AG09309 (cell line): ENCODE measurements at places on chromosomes 1 and 21.

GRCh38 chr21:25913479-25913878 is 178.7 kb downstream of the GABPA start:
- DNase-seq: no peak

DNA sequence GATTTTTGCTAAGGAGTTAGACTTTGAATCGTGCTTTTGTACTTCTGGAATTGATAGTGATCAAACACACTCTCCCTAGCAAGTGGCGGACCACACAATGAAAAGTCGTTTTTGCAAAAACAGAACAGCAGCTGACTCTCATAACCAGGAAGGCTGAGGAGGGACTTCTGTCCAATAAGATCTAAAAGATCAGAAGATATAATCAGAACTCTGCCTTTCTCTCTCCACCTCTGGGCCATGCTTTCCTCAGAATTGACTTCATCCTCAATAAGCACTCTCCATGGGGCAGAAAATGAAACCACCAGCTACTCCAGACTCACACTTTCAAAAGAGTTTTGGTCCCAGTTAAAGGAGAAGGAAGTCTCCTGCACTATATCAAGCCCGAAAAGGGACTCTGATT is 55.3 kb upstream of the SAMD13 start:
- no peak for DNase-seq

DNA sequence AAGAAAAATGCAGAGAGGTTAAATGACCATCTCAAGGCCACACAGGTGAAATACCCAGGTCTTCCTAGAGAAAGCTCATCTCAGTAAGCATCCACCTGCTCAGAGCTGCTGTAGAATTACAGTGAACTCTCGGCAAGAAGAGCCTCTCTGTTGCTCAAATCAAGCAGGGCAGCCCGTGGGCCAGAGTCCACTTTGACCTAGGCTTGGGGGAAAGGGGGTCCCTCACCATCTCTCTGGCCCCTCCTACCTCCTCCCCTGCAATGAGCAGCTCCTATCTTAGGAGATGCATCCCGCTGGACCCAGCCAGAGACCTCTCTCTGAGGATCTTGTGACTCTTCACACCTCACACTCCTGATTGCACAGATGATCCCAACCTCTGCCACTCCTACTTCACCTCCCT is 364.7 kb downstream of the PTPRU start:
- DNase-seq: no peak

DNA sequence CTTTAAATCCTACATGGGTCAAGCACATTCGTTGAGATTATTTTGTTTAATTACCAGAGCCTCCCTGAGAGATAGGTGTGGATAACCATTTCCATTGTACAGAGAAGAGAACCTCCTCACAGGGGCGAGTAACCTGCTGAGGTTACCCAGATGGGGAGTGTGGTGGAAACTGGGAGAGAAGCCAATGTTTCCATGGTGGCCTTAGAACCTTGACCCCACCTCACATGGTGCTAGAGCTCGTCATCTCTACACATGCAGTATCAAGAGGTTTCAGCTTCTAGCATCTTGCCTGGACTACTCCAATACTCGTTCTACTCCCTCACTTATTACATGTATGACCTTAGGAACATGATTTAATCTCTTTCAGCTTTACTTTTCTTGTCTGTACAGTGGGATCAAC is 4.8 kb downstream of the REG4 start:
- no peak for DNase-seq

DNA sequence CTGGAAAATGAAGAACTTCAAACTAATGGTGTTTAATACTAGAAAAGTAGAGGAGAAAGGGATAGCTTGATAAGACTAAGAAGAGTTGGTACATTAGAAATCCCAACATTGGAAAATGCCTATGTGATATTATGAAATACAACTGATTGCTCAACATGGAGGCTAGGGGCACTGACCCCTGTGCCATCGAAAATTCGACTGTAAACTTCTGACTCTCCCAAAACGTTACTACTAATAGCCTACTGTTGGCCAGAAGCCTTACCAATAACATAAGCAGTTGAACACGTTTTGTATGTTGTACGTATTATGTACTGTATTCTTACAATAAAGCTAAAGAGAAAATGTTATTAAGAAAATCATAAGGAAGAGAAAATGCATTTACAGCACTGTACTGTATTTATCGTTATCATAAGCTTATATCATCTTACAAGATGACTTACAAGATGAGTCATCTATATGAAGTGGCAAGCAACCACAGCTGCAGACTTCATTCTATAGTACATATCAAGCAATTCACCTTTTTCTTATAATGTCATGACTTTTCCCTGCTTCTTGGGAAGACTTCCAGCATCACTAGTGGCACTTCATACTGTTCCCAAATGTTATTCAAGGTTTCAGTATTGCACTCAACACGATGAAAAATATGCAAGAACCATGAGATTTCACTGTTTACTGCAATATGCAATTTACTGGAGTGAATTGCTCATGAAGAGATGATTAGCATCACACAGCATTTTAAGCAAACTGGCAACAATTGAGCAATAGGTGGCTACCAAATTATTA is 12.9 kb upstream of the CTSK start:
- DNase-seq: no peak

DNA sequence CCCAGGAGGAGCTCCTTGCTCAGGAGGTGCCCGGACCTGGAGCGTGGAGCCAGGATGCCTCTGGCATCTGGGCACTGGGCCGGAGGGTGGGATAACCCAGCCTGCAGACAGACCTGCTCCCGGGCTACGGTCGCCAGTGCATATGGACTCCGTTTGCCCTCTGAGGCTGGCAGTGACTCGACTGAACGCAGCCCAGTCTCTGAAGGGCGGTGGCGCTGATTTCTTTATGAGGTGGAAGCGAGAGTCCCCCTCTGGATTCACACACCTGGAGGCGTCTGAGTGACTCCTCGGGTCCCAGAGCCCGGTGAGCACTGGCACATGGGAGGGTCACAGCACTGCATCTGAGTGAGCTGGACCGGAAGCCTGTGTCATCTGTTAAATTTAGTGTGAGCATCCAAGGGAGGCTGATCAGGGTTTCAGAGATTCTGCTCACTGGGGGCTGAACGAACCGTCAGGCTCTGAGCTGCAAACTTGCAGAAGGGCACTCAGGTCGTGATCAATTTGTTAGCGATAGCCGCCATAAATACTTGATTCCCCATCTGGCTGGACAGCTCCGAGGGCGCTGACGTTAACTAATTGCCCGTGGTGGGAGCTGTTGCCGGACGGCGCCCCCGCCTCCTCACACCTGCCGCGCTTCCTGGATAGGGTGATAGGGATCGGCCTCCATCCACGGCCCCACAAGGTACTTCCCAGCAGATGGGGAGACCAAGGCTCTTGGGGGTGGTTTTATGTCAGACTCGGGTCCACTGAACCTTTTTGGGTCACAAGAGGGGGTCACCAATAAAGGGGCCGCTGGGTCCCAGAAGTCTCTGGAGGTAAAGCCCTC is 60.7 kb upstream of the TTC34 start:
- no peak for DNase-seq

DNA sequence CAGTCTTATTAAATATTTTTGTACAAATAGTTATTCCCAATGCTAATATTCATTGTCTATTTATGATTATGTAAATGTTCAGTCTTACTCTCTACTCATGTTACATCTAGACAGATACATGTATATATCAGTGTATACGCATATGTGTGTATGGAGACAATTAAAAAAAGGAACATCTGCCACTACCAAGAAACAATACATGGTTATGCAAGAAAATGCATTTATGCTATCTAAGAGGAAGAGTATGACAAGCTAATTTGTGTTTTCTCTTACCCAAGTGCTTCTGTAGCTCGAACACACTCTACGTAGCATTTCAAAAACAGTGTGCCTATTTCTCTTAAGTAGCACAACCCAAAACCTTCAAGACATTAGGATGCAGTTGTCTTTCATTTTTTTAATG is 6.1 kb upstream of the RLF start:
- DNase-seq: no peak

DNA sequence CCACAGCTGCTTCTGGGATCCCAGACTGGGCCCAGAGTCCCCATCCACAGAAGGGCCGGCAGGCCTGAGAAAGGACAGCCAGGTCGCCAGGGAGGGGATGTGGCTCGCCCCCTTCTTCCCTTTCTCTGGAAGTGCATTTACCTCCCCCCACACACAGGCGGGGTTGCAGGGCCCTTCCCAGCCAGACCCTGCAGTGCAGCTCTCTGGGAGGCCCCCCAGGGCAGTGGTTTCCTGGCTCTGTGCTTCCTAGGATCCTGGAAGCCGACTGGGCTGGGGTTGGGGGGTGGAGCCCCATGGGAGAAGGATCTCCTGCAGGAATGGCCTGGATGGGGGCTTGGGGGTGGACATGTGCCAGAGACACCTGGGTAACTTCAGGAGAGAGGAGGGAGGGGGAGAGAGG is 4.2 kb upstream of the COL6A1 start:
- no peak for DNase-seq

- DNase-seq: no peak
Observed at GRCh38 chr1:72037745-72038343, 244.5 kb downstream of the NEGR1 start.

DNA sequence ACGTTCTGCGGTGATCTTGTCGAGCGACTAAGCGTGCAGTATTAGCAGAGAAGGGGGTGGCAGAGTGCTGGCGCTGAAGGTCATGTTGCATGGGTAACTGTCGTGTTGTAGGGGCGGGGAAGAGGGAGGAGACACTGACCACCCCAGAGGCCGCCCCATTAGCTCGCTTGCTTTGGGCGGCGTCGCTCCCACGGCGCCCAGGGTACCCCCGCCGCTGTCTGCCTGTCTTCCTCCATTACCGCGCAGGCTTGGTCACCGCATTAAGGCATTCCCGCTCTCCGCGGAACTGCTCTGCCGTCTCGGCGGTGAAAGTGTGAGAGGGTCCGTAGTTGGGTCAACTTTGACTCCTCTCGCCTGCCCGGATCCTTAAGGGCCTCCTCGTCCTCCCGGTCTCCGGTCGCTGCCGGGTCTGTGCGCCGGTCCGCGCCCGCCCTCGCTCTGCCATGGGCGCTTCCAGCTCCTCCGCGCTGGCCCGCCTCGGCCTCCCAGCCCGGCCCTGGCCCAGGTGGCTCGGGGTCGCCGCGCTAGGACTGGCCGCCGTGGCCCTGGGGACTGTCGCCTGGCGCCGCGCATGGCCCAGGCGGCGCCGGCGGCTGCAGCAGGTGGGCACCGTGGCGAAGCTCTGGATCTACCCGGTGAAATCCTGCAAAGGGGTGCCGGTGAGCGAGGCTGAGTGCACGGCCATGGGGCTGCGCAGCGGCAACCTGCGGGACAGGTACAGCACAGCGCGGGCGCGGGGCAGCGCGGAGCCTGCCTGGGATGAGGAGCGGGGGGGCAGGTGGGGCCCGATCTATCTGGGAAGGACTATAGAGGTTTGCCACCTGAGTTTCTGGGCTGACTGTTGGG is at the start of gene MTARC2:
TSS of gene MTARC2 (plus strand) at position 234 of the 846 bp plus-strand sequence. CDS start at position 444, 210 bp downstream.
- DNase-seq: peak; percentile 31

- DNase-seq: no peak
Observed at GRCh38 chr1:42848823-42849537, 2.6 kb downstream of the ZNF691 start.

DNA sequence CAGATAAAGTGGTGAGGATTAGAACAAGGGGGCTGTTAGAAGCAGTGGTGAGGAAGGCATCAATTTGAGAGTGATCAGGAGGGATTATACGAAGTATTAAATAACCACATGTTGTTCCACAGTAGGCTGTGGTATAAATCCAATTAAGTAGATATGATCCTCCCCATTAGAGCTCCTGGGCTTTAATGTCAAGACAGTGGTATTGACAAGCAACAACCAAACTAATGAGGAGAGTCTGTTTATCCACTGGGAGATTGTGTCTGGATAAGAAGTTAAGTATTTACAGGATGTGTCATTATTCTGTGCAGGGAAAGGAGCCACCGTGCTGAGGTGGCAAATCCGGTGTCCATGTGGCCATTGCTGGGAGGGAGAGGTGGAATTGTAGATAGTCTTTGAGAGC is 5.8 kb downstream of the ACTN2 start:
- DNase-seq: no peak

DNA sequence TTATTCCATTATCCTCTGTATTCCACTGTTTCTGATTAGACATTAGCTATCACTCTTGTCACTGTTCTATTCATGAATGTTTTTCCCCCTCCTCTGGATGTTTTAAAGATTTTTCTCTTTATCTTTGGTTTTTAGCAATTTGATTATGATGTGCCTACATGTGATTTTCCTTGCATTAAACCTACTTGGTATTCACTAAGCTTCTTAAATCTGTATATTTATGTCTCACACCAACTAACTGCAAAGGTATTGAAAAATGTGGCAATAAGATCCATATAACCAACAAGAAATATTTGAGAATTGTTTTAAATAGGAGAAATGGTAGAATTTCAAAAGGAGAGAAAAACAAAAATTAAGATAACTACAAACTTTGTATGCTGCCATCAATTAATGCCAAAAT is 25.2 kb downstream of the FAF1 start:
- no peak for DNase-seq

- DNase-seq: no peak
Observed at GRCh38 chr1:94738371-94738770, 81.8 kb upstream of the SLC44A3 start.

DNA sequence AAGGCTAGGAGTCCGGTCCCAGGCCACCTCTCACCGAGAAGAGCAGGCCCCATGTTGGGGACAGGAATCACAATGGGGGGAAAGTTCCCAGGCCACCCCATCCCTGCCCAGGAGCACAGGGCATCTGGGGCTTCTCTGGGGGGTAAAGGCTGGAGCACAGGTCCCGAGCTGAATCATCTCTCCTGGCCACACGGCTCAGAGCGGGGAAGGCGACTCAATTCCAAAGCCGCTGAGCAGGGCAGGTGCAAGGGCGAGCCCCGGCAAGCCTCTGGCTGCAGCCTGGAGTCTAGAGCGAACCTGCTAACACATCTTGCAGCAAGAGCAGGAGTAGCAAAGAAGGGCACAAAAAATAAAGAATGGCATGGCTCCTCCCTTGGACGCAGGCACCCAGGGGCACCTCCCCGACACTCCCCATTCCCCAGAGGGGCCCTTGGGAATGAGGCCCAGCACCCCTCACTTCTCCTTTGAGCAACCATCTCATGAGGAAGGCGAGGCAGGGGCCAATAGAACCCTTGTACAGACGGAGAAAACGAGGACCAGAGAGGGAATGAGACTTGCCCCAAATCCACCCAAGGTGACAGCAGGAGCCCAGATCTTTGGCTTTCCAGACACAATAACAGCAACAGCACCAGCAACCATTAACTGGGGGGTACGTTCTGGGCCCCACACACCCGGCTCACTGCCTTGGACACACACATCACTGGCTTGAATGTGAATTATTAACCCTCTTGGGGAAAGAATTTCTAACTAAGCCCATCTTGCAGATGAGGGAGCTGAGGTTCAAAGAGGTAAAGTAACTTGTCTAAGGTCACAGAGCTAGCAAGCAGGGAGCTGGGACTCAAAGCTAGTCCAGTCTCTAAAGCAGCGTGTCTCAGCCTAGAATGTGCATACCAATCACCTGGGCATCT is 20.7 kb upstream of the ALDH4A1 start:
- DNase-seq: no peak
